NCI-H1417 (cell line): ENCODE measurements at places on chromosomes 5 and 9.

GRCh38 chr9:126157423-126157822 is 169.2 kb upstream of the MVB12B start:
- peak; percentile 40 for DNase-seq

DNA sequence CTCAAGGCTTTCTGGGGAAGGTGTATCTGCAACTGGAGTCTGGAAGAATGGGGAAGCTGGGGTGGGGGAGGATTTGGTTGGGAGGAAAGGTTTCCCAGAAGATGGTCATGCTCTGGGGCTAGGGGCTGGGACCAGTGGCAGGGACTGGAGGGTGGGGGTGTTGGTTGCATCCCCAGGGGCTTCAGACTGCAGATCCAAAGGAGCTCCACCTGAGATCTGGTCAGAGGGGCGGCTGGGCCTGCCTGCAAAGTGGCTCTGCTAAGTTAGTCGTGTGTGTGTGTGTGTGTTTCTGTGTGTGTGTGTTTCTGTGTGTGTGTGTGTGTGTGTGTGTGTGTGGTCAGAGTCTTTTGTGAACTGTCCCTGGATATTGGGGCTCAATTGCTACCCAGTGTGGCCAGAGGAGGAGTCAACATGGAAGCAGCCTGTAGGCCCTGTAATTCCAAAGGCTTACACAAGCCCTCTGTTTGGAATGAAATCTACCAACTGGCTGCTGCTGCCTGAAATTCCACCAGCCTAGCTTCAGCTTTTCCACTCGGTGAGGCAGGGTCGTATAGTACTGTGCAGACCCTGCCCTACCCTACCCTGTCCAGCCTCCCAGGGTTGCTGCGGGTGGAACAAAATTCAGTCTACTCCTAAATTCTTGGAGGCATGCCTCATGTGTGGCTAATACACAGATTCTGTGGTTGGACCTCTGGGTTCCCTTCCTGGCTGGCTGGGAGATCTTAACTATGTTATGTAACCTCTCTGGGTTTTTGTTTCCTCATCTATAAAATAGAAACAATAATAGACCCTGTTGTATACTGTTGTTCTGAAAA is 12.5 kb upstream of the SYNPO start:
- no peak for DNase-seq

GRCh38 chr5:157160001-157160400 is 6.1 kb downstream of the GARIN3 start:
- DNase-seq, result no peak

- DNase-seq, result no peak
These were observed 218.3 kb downstream of the ADAMTSL1 start for GRCh38 chr9:18692268-18692667.

GRCh38 chr9:129343424-129344375 is 165.6 kb upstream of the IER5L start:
- DNase-seq, result no peak

GRCh38 chr9:97863314-97863713 is 10.3 kb downstream of the FOXE1 start:
- no peak for DNase-seq

- DNase-seq, result no peak
These were observed 71.1 kb downstream of the COL27A1 start for GRCh38 chr9:114226246-114227055.

DNA sequence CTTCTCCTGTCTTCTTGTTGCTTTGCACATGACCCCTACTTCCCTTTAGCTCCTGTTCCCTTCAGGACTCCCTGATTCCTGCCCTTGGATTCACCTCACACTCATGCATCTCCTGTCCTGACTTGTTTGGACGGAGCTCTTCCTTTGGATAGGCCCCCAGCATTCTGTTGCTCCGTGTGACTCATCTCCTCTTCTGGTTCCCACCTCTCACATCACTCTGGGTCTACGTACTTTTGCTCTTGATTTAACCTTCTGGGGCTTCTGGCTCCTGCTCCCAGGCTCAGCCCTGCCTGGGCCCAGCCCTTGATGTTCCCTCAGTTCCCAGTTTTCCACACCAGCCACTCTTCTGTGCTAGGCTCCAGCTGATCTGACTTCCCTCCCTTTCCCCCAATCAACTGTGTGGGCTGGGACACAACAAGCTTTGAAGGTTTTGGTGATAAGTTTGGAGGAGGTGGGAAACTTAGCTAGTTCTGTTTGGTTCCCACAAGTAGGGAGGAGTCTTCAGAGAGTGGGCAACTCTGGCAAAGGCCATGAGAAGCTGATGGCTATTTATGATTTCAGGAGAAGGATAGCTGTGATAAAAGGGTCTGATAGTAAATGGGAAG is 331.5 kb downstream of the ARHGEF28 start:
- DNase-seq, result no peak

GRCh38 chr5:112929336-112930081 is 7.5 kb upstream of the REEP5 start:
- DNase-seq, result no peak

DNA sequence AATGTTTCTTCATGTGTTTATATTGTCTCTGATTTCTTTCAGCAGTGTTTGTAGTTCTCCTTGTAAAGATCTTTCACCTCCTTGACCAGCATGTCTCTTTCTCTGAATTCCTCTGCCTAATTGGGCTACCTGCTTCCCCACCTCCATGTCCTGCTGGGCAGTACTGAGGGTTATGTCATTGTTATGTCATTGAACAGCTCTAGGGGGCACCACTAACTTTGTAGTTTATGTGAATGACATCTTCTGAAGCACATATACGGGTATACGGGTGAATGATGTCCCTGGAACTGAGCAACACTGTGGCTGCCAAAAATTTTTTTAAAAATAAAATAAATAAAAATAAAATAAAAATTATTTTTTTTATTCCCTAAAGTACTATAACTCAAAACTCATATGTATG is 16.9 kb upstream of the SNCAIP start:
- no peak for DNase-seq

- DNase-seq, result no peak
These were observed 372.1 kb upstream of the RIOK2 start for GRCh38 chr5:97554977-97555643.

GRCh38 chr9:81305561-81306182 is 383.7 kb downstream of the TLE1 start:
- no peak for DNase-seq

- DNase-seq, result no peak
These were observed 72.2 kb upstream of the HMHB1 start for GRCh38 chr5:143739746-143740145.

GRCh38 chr9:129704807-129705206 is 39.4 kb downstream of the PRRX2 start:
- no peak for DNase-seq

DNA sequence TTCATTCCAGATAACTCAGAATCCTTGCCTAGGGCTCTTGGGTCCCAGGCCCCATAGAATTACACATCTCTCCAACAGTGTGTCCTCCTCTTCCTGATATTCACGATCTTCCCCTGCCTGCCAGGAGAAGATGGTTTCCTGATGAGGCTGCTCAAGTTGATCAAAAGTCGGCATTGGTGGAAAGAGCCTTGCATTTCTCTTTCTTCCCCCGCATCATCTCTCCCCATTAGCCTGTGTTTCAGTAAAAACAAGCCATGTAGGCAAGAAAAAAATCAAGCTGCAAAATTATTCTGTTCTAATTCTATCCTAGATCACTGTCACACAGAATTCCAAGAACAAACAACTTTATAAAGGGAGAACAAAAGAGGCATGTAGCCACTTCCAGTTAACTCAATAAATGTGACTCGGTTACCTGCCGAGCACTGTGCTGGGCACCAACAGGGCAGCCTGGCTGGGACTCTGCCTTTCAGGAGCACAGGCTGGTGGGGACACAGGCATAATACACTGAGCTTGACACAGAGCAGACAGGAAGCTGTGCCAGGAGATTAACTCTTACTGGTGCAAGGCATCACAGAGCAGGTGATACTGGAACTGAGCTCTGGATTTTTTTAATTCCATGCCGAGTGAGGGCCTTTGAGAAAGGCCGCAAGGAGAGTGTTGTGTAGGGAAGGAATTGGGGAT is 25.6 kb downstream of the TMOD1 start:
- no peak for DNase-seq

GRCh38 chr9:5110867-5111681 is 74.4 kb downstream of the INSL6 start:
- no peak for DNase-seq

- DNase-seq, result no peak
These were observed 180.3 kb downstream of the SREK1 start for GRCh38 chr5:66324357-66324756.

GRCh38 chr5:127092690-127093089 is 19.4 kb upstream of the C5orf63 start:
- DNase-seq, result no peak

GRCh38 chr5:148666353-148666752 is 12.0 kb upstream of the HTR4 start:
- no peak for DNase-seq

DNA sequence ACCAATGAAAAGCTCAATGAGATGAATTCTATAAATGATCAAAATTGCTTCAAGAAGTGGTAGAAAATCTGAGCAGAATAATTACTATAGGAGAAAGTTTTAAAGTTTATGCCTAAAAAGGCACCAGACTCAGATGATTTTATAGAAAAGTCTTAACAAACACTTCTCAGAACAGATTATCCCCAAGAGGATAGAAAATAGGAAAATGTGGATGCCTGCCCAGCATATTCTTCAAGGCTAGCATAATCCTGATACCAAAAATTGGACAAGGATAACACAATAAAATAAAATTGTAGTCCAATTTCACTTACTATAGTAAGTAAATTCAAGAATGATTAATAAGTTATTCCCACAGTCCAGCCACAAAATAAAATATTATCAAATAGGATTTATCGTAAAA is 397.0 kb downstream of the NR2F1-AS1 start:
- no peak for DNase-seq

GRCh38 chr5:84696651-84697050 is 312.0 kb upstream of the EDIL3 start:
- no peak for DNase-seq

GRCh38 chr5:132180134-132180745 is 47.4 kb downstream of the P4HA2 start:
- DNase-seq, result peak; percentile 31

GRCh38 chr5:81608976-81609375 is 141.9 kb downstream of the SSBP2 start:
- no peak for DNase-seq

GRCh38 chr5:146878476-146879172 is at the start of gene PPP2R2B:
PPP2R2B (minus strand) TSS chr5:146878757.
- peak; percentile 72 for DNase-seq
